ENCODE measurements at places on chromosomes 16 and 17.

DNA sequence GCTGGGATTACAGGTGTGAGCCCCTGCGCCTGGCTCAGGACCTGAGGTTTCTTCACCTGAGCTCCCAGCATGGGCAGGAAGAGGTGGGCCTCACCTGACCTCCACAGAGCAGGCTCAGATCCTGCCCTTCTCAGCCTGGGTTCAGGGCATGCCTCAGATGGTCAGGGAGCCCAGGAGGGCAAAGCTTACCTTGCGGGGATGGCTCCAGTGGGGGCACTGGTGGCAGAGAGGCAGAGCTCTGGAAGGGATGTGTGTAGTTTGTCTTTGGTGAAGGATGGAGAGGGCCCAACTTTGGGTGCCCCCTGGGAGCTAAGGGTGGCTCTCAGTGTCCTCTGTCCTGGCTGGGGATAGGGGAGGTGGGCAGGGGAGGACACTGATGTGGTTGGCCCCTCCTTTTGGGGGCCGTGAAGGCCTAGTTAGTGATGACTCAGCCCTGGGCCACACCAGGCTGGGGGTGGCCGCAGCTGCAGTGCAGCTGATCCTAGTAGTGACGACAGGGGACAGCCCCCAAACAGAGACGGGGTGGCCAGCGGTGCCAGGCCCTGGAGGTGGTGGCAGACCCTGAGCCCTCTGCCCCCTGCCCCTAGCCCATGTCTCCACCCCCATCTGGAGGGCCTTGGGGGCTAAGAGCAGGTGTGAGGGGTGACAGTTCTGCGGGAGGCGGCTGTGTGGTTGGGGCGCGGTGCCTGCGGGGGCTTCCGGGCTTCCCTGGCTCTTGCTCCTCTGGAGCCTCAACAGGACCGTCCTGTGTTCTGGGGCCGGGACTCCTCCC lies 5.8 kb downstream of the NHERF2 start:
- no peak for DNase-seq

DNA sequence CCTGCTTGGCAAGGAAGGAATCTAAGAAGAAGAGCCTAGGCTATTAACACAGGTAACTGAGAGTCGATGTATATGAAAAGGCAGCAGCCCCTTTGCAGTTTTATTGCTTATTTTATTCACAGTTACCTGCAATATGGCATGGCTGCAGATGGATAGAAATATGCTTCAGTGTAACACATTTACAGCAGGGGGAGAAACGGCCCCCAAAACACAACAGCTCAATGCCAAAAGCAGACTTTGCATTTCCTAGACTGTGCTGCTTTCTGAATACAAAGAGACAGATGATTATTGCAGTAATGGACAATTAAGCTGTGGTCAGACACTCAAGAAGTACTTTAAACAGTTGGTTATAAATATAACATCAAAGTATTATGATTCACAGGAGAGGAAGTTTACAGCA lies 108.0 kb upstream of the CDH13 start:
- no peak for DNase-seq

GRCh38 chr17:40445751-40446468 lies 2.7 kb downstream of the IGFBP4 start:
- DNase-seq, result no peak

GRCh38 chr17:35006961-35007360 lies 26.6 kb downstream of the LIG3 start:
- DNase-seq, result no peak

GRCh38 chr17:30222251-30222650 lies 13.2 kb downstream of the SLC6A4 start:
- no peak for DNase-seq

GRCh38 chr16:23959072-23959751 lies 123.4 kb downstream of the PRKCB start:
- DNase-seq, result no peak

- DNase-seq, result no peak
Observed at GRCh38 chr17:64240741-64241347, 22.2 kb downstream of the TEX2 start.

GRCh38 chr16:84484579-84485254 lies 19.7 kb downstream of the MEAK7 start:
- no peak for DNase-seq

GRCh38 chr17:3729881-3730280 lies 6.2 kb downstream of the HASPIN start:
- no peak for DNase-seq

DNA sequence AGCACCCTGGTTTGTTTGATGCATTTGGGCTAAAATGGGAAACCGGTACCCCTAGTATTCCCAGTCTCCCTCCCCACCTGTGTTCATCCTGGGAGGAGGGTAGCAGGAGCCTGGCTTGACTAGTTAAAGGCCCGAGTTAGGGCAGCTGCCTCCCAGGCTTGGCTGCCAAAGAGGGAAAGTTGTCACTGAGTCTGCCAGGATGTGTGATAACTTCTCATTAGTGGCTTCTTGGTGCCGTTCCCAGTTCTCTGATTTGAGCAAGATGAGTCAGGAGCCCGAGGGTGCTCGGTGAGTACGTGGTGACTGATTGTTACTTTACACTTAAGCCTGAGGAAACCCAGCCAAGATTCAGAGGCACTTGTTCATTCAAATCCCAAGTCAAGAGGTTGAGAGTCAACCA lies 2.5 kb downstream of the KRT32 start:
- DNase-seq, result peak; percentile 71

DNA sequence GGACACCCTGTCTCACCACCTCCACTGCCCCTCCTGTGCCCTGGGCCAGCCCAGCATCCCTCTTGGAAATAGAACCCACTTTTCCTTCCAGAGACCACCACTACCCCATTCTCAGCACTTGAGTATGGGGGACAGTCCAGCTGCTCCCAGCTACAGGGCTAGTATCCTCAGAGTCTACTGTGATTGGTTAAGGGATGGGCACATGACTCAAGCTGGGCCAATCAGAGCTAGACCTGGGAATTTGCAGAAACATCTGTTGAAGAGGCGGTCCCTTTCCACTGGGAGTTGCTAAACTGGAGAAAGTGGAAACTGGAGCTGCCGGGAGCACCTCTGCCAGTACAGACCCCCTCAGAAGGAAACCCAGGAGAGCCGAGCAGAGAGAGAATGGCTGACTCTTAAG lies 156.6 kb downstream of the GSG1L start:
- DNase-seq, result no peak

- no peak for DNase-seq
Observed at GRCh38 chr17:38352245-38353085, 821 bp downstream of the SOCS7 start.

GRCh38 chr16:67437513-67437912 lies 6.6 kb downstream of the HSD11B2 start:
- no peak for DNase-seq

GRCh38 chr17:39915559-39915958 lies 2.9 kb downstream of the GSDMB start:
- DNase-seq, result no peak

DNA sequence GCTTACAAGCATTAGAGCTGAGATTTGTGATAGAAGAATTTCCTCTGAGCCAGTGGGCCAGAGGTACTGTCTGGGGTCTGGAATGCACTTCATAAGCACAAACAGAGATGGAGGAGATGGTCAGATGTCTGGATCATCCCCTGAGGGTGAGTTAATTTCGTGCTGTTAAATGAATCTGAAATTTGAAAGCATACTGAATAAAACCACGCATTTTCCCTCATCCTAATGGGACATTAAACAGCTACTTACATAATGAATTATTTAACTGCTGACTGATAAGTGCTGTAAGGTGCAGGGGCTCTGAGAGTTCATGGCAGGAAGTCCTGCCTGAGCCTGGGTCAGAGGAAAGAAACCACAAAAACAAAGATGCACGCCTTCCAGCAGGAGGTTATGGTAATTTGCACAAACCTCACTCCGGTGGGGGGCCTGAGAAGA lies 136.3 kb upstream of the XYLT1 start:
- no peak for DNase-seq

- DNase-seq, result no peak
Observed at GRCh38 chr16:11147754-11148444, 108.1 kb downstream of the SOCS1 start.

- no peak for DNase-seq
Observed at GRCh38 chr16:85940214-85940613, 41.3 kb downstream of the IRF8 start.

- DNase-seq, result no peak
Observed at GRCh38 chr17:47203984-47204721, 5.0 kb upstream of the MYL4 start.

DNA sequence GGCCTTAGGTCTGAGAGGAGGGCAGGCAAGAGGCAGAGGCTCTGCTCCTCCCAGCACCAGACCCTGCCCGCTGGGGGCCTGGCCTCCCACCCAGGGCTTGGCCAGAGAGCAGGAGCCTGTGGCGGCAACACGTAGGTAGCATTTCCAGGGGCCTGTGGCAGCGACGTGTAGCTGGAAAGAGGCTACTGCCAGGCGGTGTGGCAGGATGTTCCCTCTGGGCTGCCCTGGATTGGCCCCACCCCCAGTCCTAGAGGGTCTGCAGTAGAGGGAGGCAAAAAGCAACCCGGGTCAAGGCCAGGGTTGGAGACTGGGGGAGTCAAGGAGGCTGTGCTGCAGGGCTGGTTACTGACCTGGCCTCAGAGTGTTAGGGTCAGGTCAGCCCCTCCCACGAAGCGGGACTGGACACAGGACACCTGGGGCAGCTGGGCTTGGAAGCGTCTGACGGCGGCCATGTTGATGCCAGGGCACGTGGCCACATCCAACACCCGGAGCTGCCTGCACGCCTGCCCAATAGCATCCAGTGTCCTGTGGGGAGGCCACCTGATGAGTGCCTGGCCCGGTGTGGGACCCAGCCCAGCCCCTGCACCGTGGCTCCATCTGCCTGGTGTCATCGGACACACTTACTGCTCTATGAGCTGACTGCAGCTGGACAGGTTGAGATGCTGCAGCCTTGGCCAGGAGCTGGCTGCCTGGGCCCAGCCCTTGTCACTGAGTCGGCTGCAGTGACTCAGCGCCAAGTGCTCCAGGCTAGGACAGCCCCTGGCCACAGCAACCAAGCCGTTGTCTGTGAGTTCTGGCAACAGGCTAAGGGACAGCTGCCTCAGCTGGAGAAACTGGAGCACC lies 8.5 kb downstream of the ELMO3 start:
- DNase-seq, result no peak

GRCh38 chr17:47952171-47953021 lies 5.3 kb downstream of the PRR15L start:
- DNase-seq, result no peak

DNA sequence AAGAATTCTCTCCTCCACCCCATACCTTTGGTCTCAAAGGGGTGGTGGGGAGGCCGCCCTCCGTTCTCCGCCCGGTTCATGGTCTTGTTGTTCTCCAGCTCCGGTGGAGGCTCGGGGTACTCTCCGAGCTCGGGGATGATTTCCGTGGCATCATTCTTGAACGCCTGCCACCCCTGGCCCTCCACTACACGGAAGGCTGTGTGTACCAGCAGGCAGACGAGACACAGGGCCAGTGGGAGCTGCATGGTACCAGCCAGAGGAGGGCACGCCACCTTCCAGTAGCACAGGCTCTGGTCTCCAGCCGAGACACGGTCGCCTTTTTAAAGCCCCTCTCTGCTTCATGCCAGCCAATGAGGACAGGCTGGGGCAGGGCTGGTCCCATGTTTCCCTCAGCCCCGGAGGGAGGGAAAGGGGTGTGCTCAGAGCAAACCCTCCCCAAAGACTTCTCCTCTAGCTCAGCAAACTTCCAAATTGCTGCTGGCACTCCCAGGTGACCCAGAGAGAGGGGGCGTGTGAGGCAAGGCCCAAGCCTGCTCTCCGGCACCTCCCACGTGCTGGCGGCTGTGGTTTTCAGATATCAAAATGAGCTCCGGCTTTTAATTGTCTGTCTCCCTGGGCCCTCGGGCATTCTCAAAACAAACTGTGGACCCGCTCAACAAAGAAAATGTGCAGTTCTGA lies at the start of gene SOST:
SOST (minus strand) TSS at position 295 of the 678 bp plus-strand sequence; CDS start at position 245, 50 bp downstream.
- no peak for DNase-seq

- no peak for DNase-seq
Observed at GRCh38 chr16:51968749-51969148, 578.2 kb downstream of the TOX3 start.

GRCh38 chr17:50603340-50603739 lies 31.3 kb upstream of the ABCC3 start:
- DNase-seq, result peak; percentile 15

- DNase-seq, result peak; percentile 4
Observed at GRCh38 chr16:84922351-84923120, 88.8 kb downstream of the ZDHHC7 start.

DNA sequence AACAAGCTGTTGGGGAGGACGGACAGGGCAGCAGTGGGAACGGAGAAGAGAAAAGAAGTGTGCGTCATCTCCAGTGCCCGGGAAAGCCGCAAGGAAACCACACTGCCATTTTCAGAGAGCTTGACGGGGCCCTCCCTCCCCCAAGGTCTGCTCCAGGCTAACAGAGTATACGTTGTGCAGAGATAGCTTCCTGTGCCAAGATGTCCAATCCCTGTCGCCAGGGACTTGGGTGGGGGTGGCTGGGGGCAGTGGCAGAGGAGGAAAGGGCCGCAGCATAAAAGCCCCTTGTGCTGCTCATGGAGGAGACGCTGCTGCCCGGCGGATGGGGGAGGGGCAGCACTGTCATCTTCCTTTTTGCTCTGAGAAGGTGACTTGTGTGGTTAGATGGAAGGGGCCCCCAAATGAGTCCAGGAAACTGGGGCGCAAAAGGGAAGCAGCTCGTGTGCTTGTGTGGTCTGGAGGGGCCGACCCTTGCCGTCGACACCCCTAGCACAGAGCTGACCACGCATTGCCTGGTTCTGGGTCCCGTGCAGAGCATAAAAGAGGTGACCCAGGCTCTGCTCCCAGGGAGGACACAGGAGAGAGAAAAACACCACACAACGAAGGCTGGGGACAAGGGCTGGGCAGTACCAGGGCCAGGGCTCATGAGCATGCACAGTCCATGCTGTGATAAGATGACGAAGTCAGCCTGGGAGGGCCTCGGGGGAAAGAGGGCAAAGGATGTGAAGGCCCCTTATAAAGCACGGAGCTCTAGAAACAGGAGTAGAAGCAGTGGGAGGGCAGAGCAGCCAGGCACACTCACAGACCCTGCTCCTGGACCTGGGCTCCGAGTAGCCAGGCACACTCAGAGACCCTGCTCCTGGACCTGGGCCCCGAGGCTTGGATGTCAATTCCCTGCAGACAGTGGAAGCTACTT lies 372.7 kb downstream of the SLC39A11 start:
- no peak for DNase-seq

GRCh38 chr17:73192206-73192893 lies 505 bp upstream of the COG1 start:
- DNase-seq, result peak; percentile 50

DNA sequence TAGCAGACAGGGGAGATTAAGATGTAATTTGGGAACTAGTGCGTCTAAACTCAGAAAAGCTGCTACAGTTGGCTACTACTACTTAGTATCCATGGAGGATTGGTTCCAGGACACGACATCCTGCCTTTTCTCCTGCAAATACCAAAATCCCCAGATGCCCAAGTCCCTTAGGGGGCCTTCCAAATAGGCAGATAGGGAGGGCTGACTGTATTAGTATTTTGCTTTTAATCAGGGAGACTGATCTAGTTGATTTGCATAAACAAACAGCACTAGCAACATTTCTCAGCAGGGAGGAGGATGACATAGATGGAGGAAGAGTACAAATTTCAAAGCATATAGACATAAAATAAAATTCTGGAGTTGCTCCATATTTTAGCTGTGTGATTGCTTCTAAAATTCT lies 621.6 kb upstream of the GOT2 start:
- no peak for DNase-seq

- DNase-seq, result no peak
Observed at GRCh38 chr16:20812510-20812909, 6.2 kb downstream of the REXO5 start.

- DNase-seq, result no peak
Observed at GRCh38 chr17:66578781-66579489, 256.0 kb upstream of the CACNG5 start.

- no peak for DNase-seq
Observed at GRCh38 chr16:79926451-79927205, 326.1 kb upstream of the MAF start.

GRCh38 chr17:58308173-58308984 lies 20.2 kb downstream of the TSPOAP1 start:
- no peak for DNase-seq

All from NCI-H1105 (cell line).